Activated T-helper 9 cell treated with anti-CD3 and anti-CD28 coated beads, Interleukin-2, amount 50 U/mL, for 16 hours (primary cell): ENCODE measurements at places on chromosomes 12 and 14.

- no peak for DNase-seq
Measured at GRCh38 chr14:32552766-32553165, 223.7 kb downstream of the AKAP6 start.

DNA sequence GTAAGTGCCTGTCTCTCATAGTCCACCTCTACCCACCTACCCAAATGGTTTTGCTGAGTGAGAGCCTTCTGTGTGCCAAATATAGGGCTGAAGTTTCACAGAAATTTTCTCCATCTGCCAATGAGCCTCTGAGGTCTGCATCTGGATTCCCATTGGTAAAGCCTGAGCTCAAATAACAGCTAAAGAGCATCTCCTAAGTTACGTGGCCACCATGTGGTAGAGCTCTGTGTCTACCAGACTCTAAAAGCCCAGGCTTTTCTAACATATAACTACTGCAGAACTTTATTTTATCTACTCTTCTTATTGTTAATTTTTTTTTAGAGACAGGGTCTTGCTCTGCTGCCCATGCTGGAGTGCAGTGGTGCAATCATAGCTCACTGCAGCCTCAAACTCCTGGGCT, 16.0 kb downstream of the AMDHD1 start:
- DNase-seq: no peak

DNA sequence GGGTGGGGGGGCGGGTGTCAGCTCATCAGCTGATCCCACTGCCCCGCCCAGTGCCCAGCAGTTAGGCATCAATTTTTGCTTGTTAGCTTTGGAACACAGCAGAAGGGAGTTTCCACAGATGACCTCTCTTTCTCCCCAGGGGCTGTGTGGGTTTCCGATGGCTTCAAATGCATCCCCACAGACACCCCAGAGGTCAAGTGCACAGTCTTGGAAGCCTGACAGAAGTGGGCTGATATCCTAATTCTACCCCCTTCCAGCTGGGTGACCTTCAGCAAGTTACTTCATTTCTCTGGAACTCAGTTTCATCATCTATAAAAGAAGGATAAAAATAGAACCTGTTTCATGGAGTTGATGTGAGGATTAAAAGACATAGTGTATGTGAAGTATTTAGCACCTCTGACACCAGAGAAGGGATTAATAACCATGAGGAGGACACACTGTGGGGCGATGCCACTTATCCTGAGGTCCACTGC, 22.0 kb downstream of the TTC9 start:
- no peak for DNase-seq

GRCh38 chr14:55832974-55833373, 253.0 kb downstream of the KTN1 start:
- DNase-seq: no peak

DNA sequence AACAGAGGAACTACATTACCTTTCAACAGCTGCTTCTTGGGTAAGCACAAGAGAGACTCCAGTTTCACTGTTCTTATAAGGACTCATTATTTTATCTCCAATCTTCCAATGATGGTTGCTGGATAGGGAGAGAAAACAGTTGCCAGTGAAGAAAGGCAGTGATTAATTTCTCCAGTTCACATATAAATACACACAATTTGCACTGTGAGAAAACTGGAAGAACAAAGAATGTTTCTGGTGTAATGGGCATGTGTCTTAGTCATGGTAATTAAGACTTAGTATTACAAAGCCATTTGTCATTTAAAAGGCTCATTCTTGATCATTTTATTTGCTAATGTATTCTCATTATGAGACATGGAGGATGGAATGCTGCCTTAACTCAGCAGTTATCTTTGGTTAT, 78.0 kb upstream of the FAR2 start:
- DNase-seq: no peak

GRCh38 chr12:106541201-106541600, 41.6 kb upstream of the RFX4 start:
- DNase-seq: no peak

DNA sequence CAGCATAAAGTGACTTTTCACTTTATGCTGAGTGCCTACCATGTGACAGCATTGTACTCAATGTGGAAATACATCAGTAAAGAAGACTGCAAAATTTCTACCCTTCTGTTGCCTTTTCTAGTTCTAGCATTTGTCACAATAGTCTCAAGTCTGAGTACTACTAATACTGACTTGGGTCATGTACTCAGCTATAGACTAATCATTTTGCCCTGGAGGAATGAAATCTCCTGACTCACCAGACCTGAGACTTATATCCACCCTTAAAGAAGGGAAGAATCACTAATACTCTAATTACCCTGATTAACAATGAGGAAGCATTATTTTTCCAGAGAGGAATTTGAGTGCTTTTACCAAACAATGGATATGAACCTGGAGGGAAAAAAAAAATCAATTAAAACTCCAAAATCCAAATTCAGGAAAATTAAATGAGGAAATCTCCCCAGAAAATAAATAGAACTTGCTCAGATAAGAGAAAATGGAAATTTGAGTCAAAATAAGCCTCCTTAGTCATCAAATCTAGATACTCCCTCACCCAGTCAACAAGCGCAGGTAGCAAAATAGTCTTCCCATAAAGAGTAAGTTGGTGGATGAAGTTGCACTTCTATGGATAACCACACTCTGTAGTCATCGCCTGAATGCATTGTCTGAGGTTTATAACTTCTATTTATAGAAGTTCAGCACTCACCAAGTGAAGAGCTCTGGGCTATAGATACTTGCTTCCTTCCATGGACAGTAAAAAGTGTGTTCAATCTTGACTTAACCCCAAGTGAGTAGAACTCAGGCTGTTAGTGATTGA, 386.6 kb downstream of the SYT1 start:
- DNase-seq: no peak

DNA sequence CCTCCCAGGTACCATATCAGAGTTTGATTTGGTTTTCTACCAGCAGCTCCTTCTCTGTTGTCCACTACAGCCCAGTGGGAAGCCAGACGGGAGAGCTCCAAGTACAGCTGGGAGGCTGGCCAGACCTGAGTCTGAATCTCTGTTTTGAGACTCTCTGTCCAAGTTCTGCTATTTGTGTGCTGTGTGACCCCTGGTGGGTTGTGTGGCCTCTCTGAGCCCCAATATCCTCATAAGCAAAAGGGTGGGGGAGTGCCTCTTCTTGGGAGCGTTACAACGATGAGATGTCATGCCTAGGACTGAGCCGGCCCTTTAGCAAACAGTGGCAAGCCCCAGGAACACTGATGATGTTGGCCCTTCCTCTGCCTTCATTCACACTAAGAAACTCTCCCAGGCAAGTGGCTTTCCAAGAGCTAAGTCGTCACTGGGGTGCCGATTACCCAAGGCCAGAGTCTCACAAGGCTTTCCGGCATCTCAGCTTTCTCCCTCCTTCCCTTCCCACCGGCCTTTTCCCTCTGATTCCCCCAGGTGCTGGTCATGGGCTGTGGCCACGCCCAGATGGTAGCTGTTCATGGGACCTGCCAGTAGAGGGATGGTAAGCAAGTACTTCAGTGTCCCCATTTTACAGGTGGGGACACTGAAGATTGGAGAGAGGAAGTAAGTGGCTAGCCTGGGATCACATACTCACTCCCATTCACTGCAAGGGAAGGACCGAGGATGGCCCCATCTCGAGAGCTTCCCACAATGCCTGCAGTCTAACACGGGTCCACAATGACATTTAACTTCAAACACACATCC, 47.7 kb downstream of the BCL11B start:
- DNase-seq: no peak

- no peak for DNase-seq
Measured at GRCh38 chr14:61179061-61179690, 102.0 kb downstream of the TMEM30B start.

DNA sequence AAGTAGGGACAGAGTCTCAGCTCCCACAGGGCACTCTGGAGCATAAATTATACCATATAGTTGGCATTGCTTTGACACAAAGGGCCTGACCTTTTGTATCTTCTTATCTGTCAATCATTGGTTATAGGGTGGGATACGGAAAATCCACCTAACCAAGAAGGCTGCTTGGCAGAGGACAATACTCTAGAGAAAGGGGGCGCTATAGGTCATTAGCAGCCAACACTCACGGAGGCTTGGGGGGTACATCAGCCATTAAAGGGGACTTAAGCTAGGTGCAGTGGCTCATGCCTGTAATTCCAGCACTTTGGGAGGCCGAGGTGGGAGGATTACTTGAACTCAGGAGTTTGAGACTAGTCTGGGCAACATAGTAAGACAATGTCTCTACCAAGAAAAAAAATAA, 22.9 kb downstream of the SPTSSA start:
- DNase-seq: no peak

GRCh38 chr12:62250671-62251608, 9.3 kb upstream of the USP15 start:
- no peak for DNase-seq

- no peak for DNase-seq
Measured at GRCh38 chr12:132529906-132530305, 40.0 kb downstream of the FBRSL1 start.

DNA sequence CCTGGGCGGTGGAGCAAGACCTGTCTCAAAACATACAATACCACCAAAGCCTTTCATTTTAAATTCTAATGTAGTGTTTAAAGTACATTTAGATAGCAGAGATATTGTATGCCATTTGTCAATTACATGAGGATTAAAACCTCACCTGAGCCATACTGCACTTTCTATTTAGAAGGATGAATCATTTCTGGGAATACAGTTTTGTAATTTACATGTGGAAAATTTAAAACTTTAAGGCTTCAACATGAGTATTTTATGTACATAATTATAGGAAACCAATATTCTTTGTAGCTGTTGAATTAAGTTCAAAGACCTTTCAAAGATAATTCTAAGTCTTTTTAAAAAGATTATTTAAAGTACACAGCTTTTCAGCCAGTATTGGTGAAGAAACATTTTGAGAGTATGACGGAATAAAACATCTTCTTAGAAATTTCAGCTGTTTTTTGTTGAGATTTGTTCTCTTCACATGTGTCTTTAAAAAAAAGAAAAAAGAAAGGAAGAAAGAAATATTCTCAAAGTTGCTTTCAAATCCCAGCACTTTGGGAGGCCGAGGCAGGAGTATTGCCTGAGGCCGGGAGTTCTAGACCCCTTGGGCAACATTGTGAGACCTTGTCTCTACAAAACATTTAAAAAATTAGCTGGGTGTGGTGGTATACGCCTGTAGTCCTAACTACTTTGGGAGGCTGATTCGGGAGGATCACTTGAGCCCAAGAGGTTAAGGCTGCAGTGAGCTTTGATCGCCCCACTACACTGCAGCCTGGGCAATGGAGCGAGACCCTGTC, 34.5 kb upstream of the CCT2 start:
- no peak for DNase-seq

- DNase-seq: no peak
Measured at GRCh38 chr12:129241852-129242251, 388.6 kb downstream of the GLT1D1 start.

DNA sequence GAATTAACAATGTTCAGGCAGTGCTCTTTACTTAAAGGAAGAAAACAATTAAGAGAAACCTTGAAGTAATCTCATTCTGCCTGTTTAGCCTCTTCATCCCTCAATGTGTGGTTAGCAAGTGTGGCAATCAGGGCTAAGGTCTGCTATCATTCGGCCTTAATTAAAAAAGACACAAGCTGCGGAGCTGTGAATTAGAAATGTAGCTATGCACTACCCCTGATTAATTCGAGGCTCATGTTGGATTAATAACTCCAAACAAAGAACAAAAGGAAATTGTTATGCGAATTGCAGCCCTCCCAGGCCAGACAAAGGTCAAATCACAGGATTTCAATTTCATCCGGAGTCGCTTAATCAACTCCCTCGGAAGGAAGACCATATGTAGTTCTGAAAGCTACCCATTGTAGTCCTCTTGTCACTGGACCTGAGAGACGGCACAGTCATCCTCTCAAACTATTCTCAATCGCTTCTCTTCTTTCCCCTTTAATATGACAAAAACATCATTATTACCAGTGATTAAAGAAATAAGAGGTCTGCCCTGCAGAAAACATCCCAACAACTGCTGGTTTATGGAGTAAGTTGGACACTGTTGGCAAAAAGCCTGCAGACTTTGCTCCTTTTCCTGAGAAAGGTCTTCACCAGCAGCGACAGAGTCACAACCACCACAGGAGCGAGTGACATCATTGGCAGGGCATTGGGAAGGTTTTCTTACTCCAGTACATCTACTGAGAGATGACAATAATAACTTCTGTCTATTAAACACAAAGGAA, 71.1 kb upstream of the SOX5 start:
- DNase-seq: no peak

DNA sequence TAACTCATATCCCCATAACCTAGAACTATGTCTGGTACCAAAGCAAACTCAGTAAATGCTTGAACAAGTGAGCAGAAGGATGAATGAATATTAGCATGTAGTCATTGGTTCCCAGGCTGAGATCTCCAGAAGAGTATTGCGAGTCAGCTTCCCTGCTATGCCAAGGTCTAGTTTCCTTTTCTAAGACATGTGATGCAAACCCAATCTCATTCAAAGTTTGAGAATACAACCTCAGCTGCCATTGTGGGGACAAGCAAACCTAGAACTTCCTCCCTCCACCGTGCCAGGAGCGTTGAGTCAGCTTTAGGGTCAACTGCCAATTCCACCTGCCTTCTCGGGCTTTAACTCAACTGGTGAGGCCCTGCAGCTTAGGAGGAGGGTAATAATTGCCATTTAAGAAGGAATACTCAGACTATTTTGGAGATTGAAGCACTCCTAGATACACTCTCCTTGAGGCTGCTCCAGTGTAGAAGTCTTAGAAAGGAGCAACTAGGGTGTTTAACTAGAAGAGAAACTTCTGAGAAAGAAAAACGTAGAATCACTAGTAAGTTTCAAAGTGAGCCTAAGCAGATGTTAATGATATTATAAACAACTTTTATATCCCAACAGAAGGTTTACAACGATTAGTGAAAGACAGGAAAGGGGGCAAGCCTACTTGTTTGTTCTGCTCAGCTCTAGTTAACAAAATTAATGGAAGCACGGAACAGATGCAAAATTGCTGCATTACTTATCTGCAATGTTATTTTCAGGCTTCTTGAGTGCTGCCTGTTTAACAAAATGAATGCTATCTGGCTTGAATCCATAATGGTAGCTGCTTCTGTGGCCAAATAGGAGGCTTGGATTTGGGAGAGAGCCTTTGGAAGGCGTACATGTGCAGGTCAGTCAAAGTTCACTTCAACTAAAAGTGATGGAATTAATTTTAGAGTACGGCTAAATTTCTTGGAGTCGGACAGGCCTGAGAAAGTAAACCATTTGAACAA, 96.9 kb downstream of the HELB start:
- DNase-seq: no peak

- DNase-seq: no peak
Measured at GRCh38 chr14:101917413-101918017, 46.9 kb upstream of the DYNC1H1 start.
